Cortex of kidney (tissue), 1 donor: ENCODE measurements at places on chromosomes 6 and 20.

DNA sequence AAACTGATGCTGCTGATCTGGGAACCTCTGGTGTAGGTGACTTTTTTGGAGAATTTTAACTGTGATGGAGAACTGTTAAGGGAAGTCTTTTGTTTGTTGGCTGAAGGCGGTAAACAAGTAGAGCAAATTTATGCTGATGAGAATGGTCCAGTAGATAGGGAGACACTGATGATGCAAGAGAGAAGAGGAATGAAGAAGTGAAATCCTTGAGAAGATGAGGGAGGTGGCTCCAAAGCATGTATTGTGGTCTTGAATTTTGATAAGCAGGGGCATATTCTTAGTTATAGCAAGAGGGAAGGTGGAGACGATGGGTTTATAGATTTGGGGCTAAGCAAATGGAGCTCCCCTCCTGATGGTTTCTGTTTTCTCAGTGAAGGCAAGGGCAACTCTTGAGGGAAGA is 22.0 kb downstream of the MAPK14 start:
- DNase-seq = no peak

DNA sequence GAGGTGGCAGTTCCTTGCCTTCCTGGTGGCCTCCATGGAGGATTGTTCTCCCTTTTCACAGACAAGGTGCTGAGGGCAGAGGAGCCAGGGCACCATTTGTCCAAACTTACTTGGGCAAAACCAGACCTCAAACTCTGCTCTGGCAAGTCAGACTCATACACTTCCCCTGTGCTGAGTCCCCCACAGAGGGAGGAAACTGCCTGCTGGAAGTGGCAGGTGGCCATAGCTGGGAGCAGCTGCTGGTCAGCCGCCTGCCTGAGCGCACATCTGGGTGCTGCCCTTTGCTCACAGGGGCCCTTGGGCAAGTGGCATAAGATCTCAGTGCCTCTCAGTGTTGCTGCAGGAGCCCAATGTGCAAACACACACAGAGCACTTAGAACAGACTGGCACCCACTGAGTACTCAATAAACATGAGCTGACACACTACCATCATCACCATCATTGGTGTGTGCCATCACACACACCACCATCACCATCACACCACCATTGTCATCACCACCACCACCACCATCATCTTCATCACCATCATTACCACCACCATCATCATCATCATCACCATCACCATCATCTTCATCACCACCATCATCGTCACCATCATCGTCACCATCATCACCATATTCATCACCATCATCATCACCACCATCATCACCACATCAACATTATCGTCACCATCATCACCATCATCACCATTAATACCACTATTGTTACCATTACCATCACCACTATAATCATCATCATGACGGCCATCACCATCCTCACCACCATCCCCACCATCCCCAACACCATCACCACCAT is 17.6 kb downstream of the NOL4L start:
- DNase-seq = no peak

- no peak for DNase-seq
Observed at GRCh38 chr6:142301651-142302391, at the start of gene ADGRG6. ADGRG6 (plus strand) TSS chr6:142302007; CDS start chr6:142302330, 323 bp downstream.

GRCh38 chr20:1369970-1370369 is 22.9 kb downstream of the FKBP1A start:
- DNase-seq = no peak

DNA sequence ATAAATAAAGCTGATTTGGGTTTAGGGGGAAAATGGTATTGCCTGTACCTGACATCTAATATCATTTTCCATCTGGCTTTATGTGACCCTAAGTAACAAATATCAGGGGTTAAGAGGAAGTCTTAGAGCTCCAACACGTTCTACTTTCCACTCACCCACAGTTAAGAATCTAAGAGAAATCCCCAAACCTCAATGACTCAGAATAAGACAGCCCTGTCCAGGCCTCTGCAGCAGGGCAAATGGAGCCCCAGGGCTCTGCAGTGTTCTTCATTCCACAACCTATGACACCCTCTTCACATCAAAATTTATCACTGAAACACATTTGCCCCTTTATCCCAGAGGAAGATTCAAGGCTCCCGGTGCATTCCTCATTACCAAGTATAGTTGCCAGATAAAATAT is 20.3 kb upstream of the TENT5A start:
- DNase-seq = no peak

GRCh38 chr6:53771785-53772624 is 22.8 kb upstream of the LRRC1 start:
- no peak for DNase-seq

DNA sequence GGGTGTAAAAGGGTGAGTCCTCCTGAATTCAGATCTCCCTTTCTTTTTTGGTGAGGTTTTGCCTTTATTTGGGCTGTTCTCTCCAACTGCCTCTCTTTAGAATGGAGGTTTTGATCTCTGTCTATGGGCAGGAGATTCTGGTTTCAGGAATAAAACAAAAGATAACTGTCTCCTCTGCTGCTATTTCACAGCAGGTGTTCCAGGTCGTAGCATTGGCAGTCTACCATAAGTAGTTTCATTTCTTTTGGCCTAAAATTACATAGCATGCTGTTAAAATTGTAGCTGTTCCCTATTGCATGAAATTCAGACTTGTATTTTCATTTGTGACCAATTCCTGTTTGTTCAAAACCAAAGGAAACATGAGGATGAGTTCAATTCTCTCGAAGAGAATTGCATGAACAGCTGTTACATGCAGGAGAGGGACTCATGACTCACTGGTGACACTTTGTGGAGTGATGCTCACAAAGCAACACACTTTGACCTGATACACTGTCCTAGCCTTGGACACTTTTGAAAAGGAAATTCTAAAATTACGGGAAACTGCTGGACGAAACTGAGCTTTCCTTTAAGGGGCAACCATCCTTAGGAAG is 76.8 kb upstream of the SIRPG start:
- DNase-seq = no peak

- no peak for DNase-seq
Observed at GRCh38 chr6:119209452-119210205, 131.2 kb upstream of the FAM184A start.

DNA sequence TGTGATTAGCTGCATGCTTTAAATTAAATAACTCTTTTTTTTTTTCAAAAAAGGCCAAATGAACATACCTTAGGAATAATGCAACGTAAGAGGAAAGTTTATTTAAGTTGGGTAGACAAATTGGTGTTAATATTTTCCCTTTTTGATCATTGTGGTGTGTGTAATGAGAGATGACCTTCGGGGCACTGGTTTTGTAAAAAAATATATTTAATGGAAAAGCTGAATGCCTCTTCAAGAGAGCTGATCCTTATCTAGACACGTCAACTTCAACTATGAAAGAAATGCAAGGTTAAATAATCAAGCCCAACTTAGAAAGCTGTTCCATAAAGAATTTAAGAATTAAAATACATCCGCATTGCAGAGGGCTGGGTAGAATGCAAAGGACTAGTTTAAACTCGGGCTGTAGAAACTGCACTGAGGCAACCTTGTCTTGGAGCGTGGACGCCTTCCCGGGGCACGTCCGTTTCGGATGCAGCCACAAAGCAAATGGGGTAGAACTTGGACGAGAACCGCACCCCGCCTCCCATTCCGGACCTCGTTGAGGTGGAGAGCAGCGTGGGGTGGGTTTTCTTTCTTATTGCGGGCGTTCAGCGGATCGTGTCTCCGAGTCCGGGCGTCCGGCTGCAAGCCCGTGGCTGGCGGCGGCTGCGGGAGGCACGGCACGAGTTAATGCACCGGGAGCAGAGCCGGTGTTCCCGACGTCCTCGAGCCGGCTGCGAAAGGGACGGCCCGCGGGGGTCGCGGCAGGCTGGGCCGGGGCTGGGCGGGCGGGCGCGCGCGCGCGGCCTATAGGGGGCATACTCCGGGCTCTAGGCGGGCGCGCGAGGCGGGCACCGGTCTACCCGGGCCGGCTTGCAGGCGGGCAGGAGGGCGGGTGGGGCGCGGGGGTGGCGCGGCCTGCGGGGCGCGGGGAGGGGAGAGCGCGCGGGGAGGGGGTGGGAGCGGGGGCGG is 1.9 kb downstream of the JARID2 start:
- no peak for DNase-seq

DNA sequence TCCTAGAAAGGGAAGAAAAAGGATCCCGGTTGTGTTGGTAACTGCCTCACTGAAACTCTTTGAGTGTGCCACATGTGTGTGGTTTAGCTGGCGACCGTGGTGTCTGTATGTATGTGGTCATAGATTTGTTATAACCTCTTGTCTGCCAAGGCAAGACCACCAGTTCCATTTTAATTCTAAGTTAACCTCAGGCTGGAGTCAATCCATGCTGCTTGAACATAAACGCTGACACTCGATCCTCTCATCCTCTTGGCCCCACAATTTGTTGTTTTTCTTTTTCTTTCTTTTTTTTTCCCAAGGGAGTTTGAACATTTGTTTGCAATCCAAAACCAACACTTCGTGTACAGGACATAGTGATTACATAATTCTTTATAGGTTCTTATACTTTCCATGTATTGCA is 318.9 kb upstream of the JAG1 start:
- no peak for DNase-seq

DNA sequence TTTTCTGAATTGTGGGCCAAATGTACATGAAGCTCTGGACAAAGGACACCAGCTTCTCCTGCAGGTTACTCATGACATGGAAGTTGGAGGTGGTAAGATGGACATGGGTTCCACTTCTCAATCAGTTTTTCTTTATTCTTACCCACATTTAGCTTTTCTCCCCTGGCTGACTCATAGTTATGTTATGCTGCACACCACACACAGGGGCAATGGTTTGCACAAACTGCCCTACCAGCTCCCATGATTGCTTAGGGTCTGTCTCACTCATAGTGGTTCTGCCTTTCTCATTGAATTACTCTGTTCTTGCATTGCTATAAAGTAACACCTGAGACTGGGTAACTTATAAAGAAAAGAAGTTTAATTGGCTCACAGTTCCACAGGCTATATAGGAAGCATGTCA is 4.5 kb upstream of the CD109 start:
- DNase-seq = no peak

DNA sequence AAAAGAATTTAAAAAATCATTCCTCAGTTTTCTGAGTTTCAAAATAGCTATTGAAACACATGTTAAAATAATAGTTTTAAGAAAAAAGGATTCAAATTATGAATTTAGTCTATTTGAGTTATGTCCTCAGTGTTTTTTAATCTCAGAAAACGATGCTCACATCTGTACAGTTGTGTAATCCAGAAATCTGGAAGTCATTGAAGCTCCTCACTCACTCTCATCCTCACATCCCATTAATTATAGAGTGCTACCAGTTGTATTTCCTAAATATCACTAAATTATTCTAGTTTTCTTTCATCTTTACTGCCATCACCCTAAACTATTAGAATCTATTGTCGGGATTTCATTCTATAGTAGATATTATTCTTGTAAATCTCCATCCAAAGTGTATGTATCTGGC is 234.7 kb upstream of the RIMS1 start:
- no peak for DNase-seq

DNA sequence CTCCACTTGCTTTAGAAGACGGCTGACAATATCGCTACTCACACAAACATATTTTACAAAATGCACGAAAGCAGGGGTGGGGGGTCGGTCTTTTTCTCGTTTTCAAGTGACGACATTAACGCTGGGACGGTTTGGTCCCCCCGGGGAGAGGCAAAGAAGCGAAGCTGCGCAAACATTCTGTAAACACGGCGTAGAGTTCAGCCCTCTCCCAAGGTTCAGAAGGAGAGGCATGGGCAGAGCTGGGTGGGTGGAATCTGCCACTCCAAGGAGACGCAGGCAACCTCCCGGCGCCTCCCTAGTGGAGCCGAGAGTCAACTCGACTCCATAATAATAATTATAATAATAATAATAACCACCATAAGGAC is 2.4 kb downstream of the NKX2-2 start:
- no peak for DNase-seq

DNA sequence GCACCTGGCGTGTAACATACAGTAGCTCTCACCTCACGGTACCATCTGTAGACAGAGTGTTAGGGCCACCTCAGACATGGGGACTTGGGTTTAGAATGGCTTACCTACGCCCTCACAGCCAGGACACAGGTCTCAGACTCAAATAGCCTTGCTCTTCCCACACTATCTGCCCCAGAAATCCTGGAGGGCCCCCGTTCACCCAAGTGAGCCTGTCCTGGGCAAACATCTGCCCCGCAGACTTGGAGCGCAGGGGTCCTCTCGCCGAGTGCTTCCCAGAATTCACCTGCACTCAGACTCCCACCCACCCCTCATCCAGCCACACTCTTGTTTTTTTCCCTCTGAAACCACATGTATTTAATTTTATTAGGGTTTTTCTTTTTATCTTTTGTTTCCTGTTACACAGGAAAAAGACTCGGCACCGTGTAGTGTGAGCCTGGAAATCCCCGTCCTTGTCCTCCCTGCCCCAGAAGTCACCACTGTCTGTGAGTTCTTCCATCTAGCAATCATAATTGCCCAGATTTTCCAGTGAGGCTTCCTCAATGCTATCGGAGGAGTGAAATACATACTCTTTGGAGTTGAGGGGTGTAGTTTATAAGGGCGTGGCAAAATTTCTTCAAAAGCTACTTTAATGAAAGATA is 17.1 kb upstream of the MAP1LC3A start:
- DNase-seq = no peak

DNA sequence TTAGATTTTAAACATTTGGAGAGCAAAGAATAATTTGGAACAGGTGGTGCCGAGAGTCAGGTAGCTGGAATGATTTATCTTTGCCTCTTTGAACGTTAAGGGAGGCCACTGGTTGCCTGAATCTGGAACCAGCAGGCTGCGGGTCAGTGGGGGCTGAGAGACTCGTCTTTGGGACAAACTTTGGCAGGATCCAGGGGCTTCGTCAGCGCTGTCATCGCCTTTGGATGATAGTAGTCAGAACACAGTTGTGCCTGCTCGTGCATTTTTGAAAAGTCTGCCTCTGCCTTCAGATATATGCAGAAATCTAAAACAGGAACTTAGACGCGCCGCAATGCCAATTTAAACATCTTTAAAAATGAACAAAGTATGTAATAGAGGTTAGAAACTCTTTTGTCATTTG is 5.0 kb downstream of the EYA2 start:
- DNase-seq = no peak

- no peak for DNase-seq
Observed at GRCh38 chr6:169536446-169537170, 165.2 kb downstream of the WDR27 start.

DNA sequence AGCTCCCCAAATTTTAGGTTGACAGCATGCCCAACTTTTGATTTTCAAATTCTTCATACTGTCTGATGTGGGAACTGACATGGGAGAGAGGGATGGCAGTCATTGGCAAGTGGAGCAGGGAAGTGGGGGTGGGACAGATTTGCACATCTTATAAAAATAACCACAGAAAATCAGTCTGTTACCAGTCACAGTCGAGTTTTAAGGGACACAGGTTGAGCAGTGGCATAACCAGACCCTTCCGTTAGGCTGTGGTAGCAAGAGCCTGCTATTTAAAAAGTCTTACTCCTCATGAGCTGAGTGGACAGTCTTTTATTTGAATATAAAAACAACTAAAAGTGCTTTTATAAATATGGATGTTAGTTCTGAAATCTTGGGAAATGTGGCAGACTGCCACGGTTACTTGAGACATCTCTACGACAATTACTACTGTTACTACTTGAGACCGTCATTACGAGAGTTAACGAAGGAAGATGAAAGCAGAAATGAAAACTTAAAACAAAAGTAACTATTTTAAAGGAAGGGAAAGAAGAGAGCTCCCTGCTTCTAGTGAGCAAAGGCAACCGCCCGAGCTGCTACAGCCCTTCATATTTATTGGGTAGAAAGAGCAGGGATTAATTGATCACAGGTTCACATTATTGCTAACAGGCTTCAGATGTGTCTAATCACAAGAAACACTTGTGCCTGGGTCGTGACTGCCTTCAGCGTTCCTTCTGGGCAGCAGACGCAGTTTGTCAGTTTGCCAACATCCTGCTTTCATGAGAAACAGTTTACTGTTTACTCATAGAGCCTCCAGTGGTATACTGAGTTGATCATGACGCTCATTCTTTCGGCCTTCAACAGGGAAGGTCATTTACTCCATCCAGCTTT is 71.3 kb downstream of the EFHC1 start:
- DNase-seq = no peak
